Caki2 (cell line): ENCODE measurements at places on chromosomes 2 and 18.

DNA sequence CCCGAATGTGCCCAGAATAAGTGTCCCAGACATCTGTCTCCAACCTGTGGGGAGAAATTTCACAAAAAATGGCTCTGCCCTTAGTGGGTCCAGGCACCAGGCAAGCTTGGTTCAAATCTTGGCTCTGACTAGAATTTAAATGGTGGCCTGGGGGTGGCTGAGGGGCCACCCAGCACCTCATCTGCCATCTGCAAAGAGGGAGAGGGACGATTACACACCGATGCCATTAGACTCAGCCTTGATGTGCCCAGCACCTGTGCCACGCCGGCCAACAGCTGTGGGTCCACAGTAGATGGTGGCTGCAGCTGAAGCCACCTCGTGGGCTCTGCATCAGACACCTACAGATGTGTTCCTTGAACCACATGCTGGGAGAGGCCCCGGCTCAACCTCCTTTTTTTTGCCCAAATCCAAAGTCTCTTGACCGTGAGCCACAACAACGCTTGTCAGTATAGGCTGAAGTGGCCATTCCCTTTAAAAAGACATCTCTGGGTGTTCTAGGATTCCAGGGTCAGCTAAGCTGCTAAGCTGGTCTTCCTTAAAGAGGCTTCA lies 222.0 kb upstream of the RAB6C start:
- no peak for DNase-seq

DNA sequence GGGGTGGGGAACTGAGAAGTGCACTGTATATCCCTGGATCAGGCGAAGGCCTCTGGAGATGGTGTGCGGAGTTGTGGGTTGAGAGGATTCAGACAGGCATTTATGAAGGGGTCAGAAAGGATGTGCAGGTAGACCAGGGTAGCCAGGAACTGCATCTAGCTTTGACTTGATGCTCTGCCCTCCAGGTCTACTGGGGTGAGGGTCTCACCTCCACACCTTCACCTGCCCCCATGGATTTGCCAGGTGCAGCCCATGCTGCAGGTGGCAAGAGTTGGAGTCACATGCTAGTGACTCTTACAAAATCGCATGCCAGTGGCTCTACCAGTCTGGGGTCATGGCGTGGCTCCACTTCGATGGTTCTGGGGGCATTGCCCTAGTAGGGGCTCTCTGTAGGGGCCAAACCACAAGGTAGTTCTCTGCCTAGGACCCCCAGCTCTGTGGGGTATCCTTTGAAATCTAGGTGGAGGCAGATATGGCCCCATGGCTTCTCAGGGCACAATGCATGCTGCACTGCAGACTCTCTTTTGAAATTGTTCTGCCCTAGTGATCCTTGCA lies 18.9 kb upstream of the KCNF1 start:
- no peak for DNase-seq

DNA sequence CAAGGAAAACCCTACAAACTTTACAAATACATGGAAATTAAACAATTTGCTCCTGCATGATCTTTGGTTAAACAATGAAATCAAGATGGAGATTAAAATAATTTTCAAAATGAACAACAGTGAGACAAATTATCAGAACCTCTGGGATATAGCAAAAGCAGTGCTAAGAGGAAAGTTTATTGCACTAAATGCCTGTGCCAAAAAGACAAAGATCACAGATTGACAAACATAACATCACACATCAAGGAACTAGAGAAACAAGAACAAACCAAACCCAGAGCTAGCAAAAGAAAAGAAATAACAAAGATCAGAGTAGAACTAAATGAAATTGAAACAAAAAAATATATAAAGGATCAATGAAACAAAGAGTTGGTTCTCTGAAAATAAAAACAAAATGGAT lies 95.2 kb upstream of the FBXO11 start:
- DNase-seq: no peak

GRCh38 chr2:136225950-136226835 lies 108.2 kb upstream of the CXCR4 start:
- DNase-seq: no peak

DNA sequence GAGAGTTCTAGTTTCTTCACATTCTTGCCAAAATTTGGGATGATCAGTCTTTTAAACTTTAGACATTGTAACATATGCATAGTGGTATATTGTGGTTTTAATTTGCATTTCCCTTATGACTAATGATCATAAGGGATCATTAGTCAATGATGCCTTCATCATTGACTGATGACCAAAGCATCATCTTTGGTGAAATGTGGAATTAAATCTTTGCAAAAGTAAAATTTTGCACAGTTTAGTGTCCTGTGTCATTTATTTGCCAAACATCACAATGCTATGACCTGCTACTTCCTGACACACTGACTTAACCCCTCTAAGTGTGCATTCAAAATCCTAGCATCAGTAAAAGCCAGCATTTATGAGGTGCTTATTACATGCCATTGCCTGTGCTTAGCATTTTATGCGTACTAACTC lies 58.9 kb upstream of the SLC1A4 start:
- DNase-seq: no peak

DNA sequence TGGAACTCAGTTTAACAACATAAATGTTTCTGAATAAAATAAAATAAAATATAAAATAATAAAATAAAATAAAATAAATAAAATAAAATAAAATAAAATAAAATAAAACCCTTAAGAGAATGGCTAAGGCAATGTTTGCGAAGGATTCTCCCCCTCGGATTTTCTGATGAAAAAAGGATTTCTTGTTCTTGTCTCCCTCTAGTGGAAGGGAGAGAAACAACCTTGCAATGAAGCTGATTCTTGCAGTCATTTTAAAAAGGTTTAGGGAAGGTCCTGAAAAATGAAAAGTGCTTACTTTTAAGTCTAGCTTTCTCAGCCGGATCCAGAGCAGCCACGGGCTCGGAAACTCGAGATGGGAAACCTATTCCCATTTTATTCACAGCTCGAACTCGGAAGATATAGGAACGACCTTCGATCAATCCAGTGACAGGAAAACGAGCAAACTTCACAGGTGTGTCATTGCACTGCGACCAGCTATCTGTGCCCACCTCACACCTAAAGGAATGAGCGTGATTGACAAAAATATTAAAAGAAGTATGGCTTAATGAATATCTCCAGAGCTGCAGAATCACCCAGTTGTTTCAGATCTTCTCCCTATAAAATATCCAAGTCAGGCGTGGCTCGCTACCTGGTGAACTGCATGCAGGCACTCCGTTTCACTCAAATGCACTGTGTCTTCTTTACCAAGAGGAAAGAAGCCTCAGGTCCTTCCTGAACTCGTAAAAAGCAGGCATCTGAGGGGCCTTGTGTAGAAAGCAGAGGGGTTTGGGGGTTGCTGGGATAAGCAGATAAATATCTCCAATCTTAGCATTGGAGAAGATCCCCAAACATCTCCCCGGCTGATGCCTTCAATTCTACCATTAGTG lies 68.1 kb downstream of the MYOM1 start:
- DNase-seq: no peak

DNA sequence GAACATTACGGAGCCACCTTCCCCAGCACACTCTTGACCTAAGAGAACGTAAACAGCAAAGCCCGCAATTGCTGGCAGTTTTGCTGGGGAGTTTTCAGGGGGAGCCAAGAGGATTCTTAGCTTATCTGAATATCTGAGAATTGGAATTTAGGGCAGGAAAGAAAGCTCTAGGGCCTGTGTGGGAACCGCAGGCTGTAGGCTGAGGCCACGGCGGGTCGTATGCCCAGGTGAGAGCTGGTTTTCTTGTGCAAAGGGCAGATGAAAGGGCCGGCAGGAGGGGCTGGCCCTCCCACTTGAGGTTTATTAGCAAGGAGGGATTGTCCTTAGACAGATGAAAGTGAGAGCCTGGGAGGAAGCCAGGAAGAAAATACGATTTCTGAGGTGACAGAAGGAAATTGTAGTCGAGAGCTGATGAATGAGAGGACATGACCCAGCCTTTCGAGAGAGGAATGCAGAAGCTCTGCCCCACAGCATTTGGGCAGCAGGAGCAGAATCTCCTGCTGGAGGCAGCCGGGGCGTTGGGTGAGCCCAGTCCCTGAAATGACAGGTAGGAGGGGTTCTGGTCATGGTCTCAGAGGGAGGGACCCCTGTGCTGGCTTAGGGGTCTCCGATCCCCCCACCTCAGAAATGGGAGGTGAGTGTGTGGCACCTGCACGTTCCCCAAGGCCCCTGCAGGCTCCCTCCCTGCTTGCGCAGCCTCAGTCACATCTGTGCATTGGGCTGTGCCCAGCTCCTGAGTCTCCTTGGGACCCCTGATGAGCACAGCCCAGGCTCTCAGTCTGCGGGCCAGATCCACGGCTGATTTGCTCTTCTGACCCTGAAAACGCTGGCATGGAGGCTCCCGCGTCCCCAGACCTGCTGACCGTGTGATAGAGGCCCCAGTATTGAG lies 61.1 kb downstream of the CABLES1 start:
- no peak for DNase-seq

DNA sequence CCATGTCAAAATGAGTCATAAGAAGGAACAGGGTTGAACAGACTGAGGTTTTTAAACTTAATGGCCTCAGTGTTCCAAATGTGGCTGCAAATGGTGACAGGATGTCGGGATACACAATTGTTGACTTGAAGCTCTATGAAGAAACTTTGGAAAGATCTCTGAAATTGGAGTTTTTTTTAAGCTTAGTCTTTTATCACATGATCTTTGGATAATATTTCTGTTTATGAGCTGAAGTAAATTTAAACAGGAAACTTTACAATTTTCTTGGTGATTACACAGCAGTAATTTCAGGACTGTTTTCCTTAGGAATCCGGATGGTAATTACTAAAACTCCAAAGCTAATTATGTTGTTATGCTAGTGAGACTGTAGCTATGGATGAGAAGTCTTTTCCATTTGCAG lies 199.1 kb upstream of the NRXN1 start:
- DNase-seq: no peak

DNA sequence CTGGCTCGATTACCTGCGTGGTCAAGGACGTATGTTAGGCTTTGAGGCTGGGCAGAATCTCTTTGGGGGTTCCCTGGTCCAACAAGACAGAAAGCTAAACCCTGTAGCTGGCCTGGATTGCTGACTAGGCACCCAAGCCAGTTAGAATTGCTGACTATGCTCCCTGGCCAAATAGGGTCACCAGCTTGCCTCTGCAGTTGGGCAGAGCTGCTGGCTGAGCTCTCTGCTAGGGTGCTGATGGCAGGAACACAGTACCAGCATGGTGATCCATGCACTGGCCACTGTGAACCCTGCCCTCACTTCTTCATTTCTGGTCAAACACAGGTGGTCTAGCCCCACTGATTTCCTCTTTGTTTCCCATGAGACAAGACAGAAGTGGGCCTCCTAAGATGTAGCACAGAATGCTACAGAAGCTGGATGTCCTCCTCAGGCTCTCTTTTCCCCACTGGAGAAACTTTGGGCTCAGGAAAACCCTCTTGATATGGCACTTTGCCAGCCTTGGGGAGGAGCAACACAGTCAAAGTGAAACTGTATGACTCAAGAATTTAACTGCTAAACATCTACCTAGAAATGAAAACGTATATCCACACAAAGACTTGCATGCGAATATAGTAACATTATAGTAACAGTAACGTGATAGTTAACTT lies 20.8 kb downstream of the SP140L start:
- DNase-seq: no peak

DNA sequence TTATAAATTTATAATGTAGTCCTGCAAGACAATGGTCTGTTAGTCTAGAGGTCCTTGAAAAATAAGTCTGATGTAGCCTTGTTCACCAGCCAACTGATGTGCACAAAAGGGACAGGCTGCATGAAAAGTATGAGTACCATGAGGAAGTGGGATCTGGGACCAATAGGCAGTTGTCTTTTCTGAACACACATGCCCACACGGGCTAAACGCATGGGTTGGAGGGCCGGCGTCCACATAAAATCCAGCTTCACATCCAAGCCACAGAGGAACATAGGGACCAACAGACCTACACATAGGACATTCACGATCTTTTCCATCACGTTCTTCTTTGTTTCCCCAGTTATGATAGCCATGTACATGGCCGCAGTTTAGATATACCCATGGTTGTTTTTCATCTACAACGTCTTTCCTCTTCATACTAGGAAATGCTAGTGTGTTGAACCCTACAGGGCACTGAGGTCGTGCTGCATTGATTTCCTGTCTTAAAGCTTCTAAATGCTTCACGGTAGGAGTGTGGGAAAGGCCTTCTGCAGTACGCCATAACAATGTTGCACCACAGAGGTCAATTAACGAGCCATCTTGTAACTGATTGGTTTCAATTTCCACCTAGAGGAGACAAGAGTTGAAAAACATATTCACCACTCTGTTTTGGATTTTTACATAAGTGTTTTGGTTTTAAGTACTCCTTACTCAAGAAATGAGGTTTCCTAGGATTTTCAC lies 49.4 kb downstream of the PELI1 start:
- no peak for DNase-seq

- DNase-seq: no peak
Measured at GRCh38 chr2:121625953-121626352, 23.3 kb downstream of the CLASP1 start.

DNA sequence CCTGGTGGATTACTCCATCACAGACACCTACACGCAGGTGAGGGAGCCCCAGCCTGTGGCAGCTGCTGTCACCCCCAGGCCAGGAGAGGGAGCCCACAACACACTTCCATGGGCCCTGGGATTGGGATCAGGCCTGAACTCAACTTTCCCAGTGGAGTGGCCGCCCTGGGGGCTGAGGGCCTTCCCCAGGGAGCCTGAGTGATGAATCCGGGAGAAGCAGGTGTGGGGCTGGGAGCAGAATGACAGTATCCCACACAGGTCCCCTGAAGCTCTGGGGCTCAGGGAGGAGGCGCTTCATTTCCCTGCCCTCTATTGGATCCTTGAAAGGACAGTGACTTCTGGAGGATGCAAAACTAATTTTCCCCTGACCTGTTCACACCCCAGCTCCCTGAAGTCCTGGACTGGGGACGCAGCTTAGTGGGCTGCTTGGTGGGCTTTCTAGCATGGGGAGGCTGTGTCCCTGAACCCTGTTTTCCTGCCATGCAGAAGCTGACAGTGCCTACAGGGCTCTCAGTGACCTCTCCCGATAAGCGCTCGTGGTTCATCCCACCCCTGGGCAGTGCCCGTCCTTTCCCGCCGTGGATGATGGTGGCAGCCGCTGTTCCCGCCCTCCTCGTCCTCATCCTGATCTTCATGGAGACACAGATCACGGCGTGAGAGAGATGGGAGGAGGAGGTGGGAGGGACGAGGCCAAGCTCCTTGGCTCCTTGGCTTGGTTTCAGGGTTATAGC lies 11.0 kb downstream of the SLC4A3 start:
- DNase-seq: no peak

GRCh38 chr18:55219059-55219458 lies 259.8 kb upstream of the CCDC68 start:
- no peak for DNase-seq

DNA sequence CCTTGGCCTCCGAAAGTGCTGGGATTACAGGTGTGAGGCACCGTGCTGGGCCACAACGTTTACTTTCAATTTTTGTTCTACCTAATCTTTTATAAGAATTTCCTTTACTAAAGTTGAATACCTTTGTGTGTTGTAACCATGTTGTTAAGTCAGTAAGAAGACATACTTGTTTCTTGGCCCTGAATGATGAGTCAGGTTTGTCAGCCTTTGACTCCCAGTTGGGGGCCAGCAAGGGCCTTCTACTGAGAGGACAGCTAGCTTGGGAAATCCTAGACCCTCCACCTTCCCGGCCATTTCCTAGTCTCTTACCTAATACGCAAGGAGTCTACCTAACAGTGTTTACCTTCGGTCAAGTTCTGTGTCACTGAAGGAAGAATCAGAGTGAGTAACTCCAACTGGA lies 22.7 kb downstream of the MTHFD2 start:
- DNase-seq: no peak

GRCh38 chr2:88933980-88934379 lies 242.5 kb downstream of the RPIA start:
- peak; percentile 16 for DNase-seq
